ENCODE measurements at places on chromosomes 11 and 22.
A peak's percentile ranks its signal among the peaks of the same experiment; 100 is the strongest.

- DNase-seq: no peak
Observed at GRCh38 chr22:27295605-27296004, 506.0 kb downstream of the MN1 start.

DNA sequence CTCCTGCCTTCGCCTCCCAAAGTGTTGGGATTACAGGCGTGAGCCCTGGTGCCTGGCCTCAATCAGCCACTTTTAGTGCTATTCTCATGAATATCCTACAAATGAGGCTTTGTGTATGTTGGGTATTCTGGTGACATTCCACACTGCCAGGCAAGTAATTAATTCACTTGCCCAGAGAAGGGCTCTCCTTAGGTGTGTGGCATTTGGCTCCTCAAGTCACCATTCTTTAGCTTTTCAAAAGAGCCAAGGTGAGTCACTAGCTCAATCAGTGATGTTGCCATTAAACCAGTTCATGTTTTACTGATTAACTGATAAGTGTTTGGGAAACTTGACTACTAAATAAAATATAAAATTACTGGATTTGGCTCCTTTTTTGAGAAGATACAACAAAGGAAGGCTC lies 52.2 kb downstream of the SLC25A17 start:
- DNase-seq: no peak

DNA sequence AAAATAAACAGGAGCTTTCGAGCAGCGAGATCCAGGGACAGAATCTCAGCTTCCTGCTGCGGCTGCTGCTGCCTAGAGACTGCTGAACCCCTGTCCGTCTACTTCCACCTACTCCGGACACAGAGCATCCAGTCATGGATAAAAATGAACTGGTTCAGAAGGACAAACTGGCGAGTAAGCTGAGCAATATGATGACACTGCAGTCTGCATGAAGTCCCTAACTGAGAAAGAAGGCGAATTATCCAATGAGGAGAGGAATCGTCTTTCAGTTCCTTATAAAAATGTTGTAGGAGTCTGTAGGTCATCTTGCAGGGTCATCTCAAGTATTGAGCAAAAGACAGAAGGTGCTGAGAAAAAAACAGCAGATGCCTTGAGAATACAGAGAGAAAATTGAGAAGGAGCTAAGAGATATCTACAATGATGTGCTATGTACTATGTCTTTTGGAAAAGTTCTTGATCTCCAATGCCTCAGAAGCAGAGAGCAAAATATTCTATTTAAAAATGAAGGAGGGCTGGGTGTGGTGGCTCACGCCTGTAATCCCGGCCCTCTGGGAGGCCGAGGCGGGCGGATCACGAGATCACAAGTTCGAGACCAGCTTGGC lies 11.1 kb upstream of the MS4A2 start:
- no peak for DNase-seq

DNA sequence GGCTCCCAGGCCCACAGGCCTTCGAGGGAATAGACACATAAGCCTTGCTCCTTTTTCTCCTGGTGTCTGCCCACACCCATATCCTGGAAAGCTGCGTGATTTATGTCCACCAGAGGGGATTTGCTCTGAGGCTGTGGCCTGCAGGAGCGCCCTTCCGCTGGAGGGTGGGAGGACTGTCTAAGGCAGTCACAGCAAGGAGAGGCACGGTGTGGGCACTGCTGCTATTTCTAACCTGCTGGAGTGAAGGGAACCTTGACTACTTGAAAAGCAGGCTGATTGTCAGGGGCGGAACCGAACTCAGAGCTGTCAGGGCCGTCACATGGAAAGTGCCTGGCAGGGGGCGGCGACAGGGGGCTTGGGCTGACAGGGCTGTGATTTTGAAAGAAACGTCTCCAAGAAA lies 3.7 kb downstream of the UPB1 start:
- DNase-seq: no peak

- no peak for DNase-seq
Observed at GRCh38 chr11:90701716-90702115, 478.9 kb upstream of the CHORDC1 start.

DNA sequence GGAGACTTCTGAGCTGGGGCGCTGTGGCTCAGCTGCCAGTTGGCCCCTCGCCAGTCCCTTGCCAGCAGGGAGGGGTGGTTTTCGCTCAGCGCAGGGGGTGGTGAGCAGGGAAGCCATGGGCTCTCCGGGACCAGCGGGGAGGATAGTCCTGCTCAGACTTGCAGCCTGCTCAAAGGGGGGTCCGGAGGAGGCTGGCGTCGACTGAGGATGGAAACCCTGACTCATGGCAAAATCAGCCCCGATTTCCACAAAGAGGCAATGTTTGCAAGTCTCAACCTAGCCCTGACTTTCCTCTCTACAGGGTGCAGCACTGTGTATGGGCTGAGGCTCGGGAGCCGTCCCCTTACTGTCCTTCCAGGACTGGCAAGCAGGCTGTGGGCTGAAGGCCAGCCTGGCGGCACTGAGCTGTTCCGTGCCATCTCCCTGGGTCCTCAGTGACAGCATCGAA lies 35.1 kb downstream of the FBLN1 start:
- no peak for DNase-seq

- DNase-seq: no peak
Observed at GRCh38 chr22:32574411-32574810, 99.8 kb downstream of the FBXO7 start.

DNA sequence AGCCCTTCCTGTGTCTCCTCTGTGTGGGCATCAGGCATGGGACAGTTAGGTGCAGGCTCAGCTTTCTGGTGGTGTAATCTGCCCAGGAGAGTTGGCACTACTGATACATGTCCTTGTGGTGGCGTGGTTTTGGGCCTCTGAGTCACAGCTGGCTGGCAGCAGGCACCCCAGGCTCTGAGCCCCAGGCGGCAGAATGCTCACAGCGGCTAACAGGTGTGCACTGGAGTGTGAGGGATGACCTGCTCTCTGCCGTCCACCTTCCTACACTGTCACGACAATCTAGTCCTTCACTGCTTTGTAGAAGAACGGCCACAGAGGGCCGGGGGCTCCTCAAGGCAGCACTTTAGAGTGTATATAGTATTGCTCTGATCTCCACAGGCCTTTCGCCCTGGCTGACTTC lies 100.3 kb upstream of the PITPNB start:
- DNase-seq: no peak

DNA sequence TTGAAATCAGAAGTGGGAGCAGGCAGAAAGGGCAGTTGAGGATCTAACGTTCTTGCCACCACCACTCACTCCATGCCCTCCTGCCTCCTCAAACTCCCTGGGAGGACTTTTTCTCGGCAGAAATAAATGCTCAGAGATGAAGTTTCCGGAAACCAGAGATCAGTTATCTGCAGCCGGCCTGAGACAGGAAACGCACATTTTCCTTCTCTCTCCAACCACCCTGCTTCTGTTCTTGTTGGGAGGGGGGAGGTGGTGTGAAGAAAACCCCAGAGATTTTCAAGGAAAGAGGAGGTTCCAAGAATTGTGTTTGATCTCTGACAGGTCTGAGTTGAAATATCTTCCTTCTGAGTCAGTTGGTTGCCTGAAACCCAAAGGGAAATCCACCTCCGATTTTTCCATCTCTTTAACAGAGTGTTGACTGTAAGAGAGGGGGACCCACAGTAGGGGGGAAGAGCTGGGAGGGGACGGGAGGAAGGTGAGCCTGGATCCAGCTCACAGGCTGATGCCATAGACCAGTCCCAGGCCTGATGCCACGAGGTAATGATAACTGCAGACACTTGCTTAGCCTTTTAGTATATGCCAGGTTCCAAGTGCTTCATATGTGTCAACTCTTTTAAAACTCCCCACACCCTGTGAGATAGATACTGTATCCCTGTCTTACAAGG lies 100.8 kb downstream of the TRAF6 start:
- DNase-seq: no peak

- peak; percentile 70 for DNase-seq
Observed at GRCh38 chr22:41966607-41967240, 2.5 kb upstream of the SEPTIN3 start.

Measured in HL-60 (cell line).